Esophagus mucosa (tissue), 1 donor: ENCODE measurements at places on chromosomes 4 and X.

DNA sequence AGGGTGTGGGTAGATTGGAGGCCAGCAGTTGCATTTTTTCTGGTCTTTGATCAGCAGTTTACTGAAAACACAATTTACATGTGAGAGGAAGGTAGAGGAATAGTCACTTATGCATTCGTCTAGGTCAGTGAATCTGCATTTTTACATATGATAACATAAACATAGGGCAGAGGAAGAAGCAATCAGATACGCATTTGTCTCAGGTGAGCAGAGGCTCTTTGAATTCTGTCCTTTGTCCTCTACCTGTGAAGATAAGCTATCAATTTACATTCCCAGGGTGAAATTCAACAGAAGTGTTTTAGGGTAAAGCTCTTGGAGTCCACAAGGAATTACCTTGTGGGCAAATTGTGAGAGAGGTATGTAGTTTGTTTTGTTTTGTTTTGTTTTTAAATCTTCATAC is 306.5 kb downstream of the MAGEB5 start:
- ATAC-seq = no peak

DNA sequence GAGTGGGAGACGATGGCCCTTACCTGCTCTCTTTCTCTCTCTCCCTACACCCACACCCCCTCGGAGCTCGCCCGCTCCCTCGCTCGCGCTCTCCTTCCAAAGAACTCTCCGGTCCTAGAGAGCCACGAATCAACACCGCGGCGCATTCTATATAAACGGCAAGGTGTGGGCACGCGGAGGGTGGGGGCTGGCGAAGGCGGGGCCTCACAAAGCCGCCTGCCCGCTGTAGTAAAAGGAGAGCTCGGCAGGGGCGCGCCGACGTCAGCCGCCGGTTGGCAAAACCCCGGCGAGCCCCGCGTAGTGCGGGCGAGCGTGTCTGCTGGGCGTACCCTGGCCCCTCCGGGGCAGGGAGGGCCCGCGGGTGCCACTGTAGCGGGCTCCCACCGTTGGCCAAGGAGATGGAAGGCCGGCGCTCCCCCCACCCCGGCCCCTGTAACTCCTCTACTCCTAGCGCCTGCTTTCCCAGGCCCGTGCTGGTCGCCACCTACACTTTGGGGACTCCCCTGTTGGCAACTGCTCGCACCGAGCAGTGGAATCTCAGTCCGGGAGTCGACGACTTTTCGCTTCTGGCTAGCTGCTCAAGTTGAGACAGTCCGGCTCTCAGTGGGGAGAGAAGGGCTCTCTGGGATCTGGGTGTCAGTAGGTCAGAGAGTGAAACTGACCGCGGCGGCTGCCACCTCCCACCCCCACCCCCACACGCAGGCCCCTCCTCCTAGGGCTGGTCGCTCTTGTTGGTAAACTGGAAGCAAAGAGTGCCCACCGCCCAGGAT is 325.5 kb upstream of the F9 start:
- ATAC-seq = peak; percentile 23

GRCh38 chr4:121408-122084 is 2.8 kb upstream of the ZNF718 start:
- no peak for ATAC-seq

GRCh38 chr4:73419106-73420038 is 15.3 kb downstream of the ALB start:
- ATAC-seq = no peak

- ATAC-seq = no peak
Measured at GRCh38 chrX:30992381-30992904, 79.4 kb downstream of the FTHL17 start.

DNA sequence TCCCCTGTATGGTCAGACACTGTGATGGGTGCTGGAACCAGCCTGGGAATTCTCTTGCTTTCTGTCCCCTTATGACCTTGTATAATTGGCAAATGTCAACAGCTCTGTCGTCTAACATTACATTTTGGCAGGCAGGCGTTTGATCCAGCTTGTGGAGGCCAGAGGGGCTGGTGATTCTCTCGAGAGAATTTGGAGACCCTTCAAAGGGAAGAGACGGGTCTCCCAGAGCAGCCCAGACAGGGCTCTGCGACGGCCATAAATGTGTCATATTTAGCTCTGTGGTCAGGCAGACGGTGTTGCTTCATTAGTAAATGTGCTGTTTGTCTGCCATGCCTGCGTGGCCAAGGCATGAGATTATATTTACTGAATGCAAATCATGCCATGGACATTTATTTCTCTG is 68.7 kb downstream of the SORCS2 start:
- no peak for ATAC-seq
